Endothelial cell of umbilical vein (primary cell): ENCODE measurements at places on chromosomes 1 and 21. TPM values are rescaled to one million over a fixed set of nuclear protein-coding genes. Genes with fewer than 3 reads are reported as not detected.

DNA sequence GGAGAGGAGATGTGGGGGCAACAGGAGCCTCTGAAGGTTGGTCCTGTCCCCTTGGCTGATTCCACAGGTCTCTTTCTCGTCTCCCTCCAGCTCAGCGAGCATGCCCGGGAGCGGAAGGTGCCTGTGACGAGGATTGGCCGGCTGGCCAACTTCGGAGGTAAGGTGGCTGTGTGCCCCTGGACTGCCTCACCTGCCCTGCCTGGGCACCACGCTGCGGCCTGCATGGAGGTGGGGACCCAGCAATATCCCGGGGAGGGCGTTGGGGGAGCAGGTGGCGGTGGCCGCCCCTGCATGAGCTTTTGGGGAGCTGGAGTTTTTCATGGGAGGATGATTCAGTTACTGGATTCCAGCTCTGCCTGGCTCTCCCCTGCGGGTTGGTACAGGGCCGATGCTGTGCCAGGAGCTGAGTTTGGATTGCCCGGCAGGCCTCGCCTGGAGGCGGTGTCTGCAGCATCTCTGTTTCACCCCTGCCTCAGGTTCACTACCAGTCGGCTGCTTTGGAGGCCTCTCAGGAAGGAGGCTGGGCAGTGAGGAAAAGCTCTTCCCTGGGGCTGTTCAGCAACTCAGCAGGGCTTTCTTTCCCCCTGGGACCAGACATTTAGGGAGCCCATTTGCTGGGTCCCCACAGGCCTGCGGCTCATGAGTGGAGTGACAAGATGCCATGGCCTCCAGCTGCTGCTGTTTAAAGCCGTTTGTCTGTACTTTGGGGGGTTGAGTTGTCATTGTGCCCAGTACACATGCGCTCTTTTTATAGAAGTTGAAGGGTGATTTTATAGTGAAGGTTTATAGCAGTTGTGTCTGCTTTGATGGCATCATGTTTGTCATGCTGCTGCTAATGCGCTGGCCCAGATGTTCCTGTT lies 25.7 kb downstream of the COQ8A start:
- DNase-seq = no peak
- H3K36me3 ChIP-seq = no peaks in the 10 kb centered on the region
- no peak overlapping the region for H3K4me3 ChIP-seq
- H3K4me1 ChIP-seq = no peaks in the 10 kb centered on the region
- H3K27ac ChIP-seq = no peak overlapping the region

- no peak overlapping the region for H3K4me3 ChIP-seq
- H3K27me3 ChIP-seq = no peaks in the 10 kb centered on the region
- no peak overlapping the region for H3K27ac ChIP-seq
Observed at GRCh38 chr1:220767312-220768125, 19.2 kb upstream of the MTARC1 start.

DNA sequence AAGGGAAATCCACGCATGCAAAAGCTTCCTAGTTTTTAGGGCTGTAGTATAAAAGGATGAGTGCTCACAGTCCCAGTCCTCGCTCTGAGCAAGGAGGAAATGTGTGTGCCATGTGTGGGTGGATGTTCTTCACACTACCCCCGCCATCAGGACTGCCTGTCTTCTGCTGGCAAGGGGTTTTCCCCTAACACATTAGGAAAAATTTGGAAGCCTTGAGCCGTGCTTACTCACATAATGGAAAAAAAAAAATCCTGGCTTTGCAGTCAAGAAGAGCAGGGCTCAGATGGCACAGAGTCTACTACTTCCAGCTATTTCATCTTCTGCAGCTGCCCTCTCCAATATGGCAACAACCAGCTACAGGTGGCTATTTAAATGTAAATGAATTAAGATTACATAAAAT lies 363.1 kb downstream of the PLPP3 start:
- DNase-seq = no peak
- H3K4me3 ChIP-seq = no peak overlapping the region
- H3K4me1 ChIP-seq = no peaks in the 10 kb centered on the region
- H3K36me3 ChIP-seq = no peaks in the 10 kb centered on the region

DNA sequence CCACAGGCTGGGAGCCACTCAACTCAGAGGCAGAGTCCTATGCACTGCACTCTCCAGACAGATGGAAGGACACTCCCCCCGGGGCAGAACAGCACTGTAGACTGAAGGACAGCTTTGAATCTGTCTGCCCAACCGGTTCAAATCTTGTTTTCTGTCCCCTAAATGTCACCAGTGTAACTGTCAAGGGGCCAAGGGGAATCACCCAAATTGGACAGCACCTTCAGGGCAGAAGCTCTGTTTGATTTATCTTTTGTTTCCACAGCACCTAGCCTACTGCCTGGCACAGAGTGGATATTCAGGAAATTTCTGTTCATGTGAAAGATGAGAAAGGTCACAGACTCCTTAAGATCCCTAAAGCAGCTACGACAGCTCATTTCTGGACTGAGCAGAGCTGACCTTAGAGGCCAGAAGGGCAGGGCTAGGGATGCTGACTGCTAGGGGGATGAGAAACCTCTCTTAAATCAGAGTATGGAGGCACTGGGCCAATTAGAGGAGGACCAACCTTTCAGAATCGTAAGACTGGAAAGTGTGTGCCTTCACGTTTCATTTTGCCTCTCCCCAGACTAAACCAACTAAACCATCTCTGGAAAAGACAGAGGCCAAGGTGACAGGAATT lies 41.0 kb downstream of the ITPKB start:
- peaks cover 16% of the 10 kb centered on the region for H3K4me1 ChIP-seq
- DNase-seq = no peak
- H3K27me3 ChIP-seq = no peaks in the 10 kb centered on the region
- H3K27ac ChIP-seq = no peak overlapping the region
- peaks cover 4% of the 10 kb centered on the region for H3K36me3 ChIP-seq

- H3K4me3 ChIP-seq = no peak overlapping the region
- H3K27me3 ChIP-seq = no peaks in the 10 kb centered on the region
- peaks cover 14% of the 10 kb centered on the region for H3K4me1 ChIP-seq
- H3K36me3 ChIP-seq = no peaks in the 10 kb centered on the region
Observed at GRCh38 chr1:169361281-169361680, 6.3 kb downstream of the NME7 start.

DNA sequence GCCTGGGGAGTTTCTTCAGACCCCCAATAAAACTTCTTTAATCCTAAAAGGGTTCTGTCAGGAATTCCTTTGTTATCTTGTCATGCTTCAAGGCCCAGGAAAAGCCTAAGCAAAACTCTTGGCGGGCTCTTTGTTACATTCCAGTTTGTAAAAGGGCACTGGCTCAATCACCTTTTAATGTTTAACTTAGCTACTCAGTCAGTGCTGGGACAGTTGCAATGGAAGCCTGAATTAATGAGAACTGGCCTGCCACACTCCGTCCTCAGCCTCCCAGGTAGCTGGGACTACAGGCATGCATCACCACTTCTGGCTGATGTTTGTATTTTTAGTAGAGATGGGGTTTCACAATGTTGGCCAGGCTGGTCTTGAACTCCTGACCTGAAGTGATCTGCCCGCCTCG lies 21.3 kb upstream of the ASB17 start:
- H3K27ac ChIP-seq = no peak overlapping the region
- no peaks in the 10 kb centered on the region for H3K36me3 ChIP-seq
- no peaks in the 10 kb centered on the region for H3K27me3 ChIP-seq

- no peak for DNase-seq
- H3K27me3 ChIP-seq = peaks cover 28% of the 10 kb centered on the region
- H3K4me1 ChIP-seq = no peaks in the 10 kb centered on the region
Observed at GRCh38 chr1:2049718-2050431, at the start of gene PRKCZ. Gene PRKCZ (plus strand): TSS chr1:2050411. CDS start chr1:2050631, 220 bp downstream.

DNA sequence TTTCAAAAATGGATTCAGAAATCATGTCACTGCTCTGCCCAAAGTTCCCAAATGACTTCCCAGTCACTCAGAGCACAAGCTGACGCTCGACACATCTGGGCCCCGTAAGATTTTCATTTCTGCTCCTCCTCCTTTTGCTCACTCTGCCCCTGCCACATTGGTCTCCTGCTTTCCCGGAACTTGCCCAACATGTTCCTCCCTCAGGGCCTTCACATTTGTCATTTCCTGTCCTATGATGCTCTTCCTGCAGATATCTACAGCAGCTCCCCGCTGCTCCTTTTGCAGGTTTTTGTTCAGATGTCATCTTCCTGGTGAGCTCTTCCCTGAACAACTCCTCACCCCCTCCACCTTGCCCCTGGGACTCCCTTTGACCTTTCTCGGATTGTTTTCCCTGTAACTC lies 58.5 kb upstream of the IVNS1ABP start:
- peaks cover 46% of the 10 kb centered on the region for H3K4me1 ChIP-seq
- no peaks in the 10 kb centered on the region for H3K36me3 ChIP-seq
- H3K27me3 ChIP-seq = no peaks in the 10 kb centered on the region
- H3K27ac ChIP-seq = peak overlapping the region; percentile 97
- no peak overlapping the region for H3K4me3 ChIP-seq

DNA sequence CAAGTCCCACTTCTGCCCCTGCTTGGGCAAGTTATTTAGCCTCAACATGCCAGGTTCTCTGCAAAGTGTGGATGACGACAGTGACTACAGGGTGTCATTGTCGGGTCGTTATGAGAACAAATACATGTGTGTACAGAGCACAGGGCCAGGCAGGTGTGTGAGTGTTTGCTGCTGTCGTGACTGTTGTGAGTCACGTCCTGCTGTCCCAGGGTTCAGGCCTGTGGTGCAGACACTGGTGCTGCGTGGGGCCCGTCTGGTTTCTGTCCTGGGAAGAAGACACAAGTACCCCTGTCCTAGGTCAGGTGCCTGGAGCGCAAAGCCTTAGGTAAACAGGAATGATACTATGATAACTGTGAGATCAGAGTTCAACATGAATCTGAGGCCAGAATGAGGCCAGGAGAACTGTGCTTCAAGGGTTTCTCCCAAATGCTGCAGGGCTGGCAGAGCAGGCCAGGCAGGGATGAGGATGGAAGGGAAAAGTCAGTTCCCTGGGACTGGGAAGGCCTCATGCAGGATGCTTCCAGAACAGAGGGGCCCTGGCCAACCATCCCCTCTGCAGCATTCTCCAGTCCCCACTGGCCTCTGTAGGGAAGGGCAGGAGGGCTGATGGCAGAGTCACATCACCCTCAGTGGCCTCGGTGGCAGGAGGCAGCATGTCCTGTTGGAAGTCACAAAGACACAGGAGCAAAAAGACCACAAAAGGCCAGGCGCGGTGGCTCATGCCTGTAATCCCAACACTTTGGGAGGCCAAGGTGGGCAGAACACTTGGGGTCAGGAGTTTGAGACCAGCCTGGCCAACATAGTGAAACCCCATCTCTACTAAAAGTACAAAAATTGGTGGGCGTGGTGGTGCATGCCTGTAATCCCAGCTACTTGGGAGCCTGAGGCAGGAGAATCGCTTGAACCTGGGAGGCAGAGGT lies 15.7 kb downstream of the GPR157 start:
- no peak for DNase-seq
- no peaks in the 10 kb centered on the region for H3K4me1 ChIP-seq
- no peaks in the 10 kb centered on the region for H3K36me3 ChIP-seq

DNA sequence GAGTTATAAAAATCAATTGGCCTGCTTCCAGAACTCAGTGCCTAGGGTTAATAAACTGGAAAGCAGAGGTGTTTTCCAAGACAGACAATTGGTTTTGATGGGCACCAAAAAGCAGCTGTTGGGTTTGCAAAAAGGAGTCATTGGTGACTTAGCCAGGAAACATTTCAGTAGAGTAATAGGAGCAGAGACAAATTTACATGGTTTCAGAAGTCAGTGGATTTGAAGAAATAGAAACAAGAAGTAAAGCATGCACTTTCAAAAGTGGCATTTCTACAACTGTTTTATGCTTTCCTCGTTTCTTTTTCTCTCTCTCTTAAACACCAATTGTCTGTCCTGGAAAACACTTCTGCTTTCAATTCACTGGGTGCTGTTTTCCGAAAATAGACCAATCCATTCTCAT lies 87.8 kb downstream of the GLUL start:
- no peak overlapping the region for H3K4me3 ChIP-seq
- DNase-seq = no peak
- H3K4me1 ChIP-seq = no peaks in the 10 kb centered on the region
- no peaks in the 10 kb centered on the region for H3K27me3 ChIP-seq
- H3K36me3 ChIP-seq = no peaks in the 10 kb centered on the region

DNA sequence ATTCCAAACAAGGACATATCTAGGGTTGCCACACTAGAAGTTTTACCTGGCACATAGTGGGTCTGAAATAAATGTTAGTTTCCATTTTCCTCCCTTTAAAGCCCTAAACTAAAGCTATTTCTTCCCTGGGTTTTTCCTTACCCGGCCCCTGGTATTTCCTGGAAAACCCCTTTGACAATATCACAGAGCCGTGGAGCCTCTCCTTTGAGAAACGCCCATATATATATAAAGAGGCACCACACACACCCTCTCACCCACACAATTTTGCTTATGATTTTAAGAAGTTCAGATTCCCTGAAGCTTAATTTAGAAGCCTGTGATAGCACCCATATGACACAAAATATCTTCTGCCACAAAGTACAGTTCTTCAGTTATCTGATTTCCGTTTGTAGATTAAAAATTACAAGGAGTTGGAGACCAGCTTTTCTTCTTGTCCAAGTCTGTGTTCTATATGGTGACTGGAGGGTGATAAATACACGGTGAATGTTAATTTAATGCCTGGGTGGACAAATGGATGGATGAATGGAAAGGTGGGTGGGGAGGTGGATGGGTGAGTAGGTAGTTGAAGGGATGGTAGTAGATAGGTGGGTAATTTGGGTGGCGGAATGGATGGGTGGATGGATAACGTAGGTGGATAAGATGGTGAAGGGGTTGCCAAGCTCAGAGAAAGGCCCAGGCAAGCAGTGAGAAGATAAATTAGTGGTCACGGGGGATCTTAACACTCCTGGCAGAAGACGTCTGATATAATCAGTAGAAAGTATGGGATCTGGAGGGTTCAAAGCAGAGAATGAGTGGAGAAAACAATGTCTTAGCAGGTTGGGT lies 154.4 kb upstream of the FGGY start:
- DNase-seq = no peak
- H3K4me1 ChIP-seq = peaks cover 43% of the 10 kb centered on the region
- no peak overlapping the region for H3K4me3 ChIP-seq

- H3K36me3 ChIP-seq = no peaks in the 10 kb centered on the region
- no peak for DNase-seq
- peaks cover 12% of the 10 kb centered on the region for H3K4me1 ChIP-seq
- H3K4me3 ChIP-seq = no peak overlapping the region
Observed at GRCh38 chr1:109391626-109392025, 6.1 kb downstream of the SORT1 start.

GRCh38 chr1:45430490-45430889 lies 60.5 kb downstream of the TESK2 start:
- no peaks in the 10 kb centered on the region for H3K27me3 ChIP-seq
- no peaks in the 10 kb centered on the region for H3K36me3 ChIP-seq
- no peak overlapping the region for H3K4me3 ChIP-seq
- no peak for DNase-seq
- H3K4me1 ChIP-seq = no peaks in the 10 kb centered on the region

- no peaks in the 10 kb centered on the region for H3K36me3 ChIP-seq
- no peak overlapping the region for H3K4me3 ChIP-seq
- peaks cover 5% of the 10 kb centered on the region for H3K4me1 ChIP-seq
- peaks cover 6% of the 10 kb centered on the region for H3K27me3 ChIP-seq
- H3K27ac ChIP-seq = no peak overlapping the region
- peak; percentile 11 for DNase-seq
Observed at GRCh38 chr1:110214454-110215404, 4.6 kb downstream of the KCNC4 start.

- no peaks in the 10 kb centered on the region for H3K36me3 ChIP-seq
- no peak overlapping the region for H3K4me3 ChIP-seq
- no peaks in the 10 kb centered on the region for H3K27me3 ChIP-seq
- H3K27ac ChIP-seq = no peak overlapping the region
Observed at GRCh38 chr1:57024428-57024827, 58.6 kb upstream of the C8B start.

GRCh38 chr1:156503698-156504437 lies 3.3 kb upstream of the MEF2D start:
- H3K4me1 ChIP-seq = peaks cover 38% of the 10 kb centered on the region
- no peak for DNase-seq
- H3K27me3 ChIP-seq = no peaks in the 10 kb centered on the region
- H3K27ac ChIP-seq = peak overlapping the region; percentile 100
- H3K36me3 ChIP-seq = no peaks in the 10 kb centered on the region

The CDC20 gene
- total RNA-seq = 156 and 170 TPM in 2 replicates

The GABRD gene
- not detected in 2 replicates for total RNA-seq
